HepG2 (cell line): ENCODE measurements at places on chromosomes 12 and 14.

DNA sequence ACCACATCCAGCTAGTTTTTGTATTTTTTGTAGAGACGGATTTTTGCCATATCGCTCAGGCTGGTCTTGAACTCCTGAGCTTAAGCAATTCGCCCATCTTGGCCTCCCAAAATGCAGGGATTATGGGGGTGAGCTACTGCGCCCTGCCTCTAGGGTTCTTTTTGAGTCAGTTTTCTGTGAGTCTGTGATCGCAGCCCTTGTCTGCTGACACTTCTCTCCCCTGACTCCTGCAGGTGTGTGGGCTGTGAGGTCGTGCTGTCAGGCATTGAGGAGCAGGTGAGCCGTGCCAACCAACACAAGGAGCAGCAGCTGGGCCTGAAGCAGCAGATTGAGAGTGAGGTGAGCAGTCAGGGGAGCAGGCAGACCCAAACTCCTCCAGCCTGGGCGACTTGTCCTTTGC is 6.3 kb downstream of the COPS7A start:
- DNase-seq, result no peak

DNA sequence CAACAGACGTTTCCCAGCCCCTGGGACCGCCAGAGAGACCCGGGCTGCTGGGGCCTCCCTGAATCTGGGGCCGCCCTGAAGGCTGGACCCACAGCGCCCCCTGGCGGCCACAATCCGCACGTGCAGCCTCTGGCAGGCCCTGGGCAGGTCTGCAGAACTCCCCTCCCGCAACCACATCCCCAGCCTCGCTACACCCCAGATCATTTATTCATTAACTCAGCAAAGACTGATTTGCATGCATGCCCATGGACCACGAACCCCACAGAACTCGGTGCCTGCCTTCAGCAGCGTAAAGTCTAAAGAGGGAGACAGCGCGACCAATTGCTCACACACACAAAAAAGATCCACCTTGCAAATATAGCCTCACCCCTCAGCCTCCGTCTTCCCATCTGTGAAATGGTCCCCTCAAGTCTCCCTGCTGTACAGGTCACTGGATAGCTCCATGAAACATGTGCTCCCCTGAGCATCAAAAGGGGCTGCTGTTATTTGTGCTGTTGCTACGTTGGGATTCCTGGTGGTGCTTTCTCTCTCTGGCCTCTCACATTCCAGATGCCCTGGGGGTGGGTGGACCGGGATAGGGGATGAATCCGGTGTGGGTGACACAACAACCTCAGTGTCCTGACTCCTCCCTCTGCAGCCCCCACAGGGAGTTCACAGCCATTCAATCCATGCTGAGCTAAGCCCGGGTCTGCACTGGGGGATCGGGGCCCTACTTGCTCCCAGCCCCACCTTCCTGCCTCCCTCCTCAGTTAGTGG is 96.4 kb downstream of the SCARB1 start:
- peak; percentile 62 for DNase-seq

DNA sequence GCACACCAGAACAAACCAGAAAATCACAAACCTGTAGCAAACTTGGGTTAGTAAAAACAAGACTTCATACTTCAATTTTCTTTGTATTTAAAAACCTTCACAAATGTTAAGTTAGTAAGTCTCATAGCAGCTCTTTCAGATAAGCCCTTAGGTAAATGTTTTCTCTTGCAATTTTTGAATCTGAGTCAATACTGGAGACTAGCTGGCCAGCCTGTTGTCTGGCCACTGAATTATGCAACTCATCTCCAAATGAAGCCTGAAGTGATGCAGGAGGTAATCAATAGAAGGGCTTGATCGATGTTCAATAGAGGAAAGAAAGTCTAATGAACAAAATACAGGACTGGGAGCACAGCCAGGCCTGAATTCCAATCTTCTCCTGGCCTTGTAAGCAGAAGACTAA is 465.2 kb downstream of the LRIG3 start:
- no peak for DNase-seq

- no peak for DNase-seq
Observed at GRCh38 chr12:45010059-45010458, 40.8 kb downstream of the DBX2 start.

- DNase-seq, result no peak
Observed at GRCh38 chr12:8675591-8676036, 13.0 kb upstream of the MFAP5 start.

DNA sequence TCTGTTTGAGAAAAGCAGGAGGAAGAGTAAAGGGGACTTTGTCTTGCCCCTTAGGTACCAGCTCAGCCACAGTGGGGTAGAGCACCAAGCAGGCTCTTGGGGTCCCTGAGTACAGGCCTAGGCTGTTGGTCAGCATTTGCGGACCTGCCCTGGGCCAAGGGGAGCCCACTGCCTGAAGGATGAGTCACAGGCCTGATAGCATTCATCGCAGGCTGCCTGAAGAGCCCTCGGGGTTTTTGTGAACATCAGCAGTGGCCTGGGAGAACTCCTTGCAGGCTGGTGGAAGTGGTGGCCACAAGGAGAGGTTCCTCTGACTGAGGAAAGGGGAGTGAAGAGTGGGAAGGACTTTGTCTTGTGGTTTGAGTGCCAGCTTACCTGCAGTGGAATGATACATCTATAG is 25.0 kb upstream of the P2RX7 start:
- no peak for DNase-seq

- no peak for DNase-seq
Observed at GRCh38 chr14:92923744-92924103, 774 bp downstream of the CHGA start.

- no peak for DNase-seq
Observed at GRCh38 chr12:11895421-11896078, 175.2 kb upstream of the BCL2L14 start.

DNA sequence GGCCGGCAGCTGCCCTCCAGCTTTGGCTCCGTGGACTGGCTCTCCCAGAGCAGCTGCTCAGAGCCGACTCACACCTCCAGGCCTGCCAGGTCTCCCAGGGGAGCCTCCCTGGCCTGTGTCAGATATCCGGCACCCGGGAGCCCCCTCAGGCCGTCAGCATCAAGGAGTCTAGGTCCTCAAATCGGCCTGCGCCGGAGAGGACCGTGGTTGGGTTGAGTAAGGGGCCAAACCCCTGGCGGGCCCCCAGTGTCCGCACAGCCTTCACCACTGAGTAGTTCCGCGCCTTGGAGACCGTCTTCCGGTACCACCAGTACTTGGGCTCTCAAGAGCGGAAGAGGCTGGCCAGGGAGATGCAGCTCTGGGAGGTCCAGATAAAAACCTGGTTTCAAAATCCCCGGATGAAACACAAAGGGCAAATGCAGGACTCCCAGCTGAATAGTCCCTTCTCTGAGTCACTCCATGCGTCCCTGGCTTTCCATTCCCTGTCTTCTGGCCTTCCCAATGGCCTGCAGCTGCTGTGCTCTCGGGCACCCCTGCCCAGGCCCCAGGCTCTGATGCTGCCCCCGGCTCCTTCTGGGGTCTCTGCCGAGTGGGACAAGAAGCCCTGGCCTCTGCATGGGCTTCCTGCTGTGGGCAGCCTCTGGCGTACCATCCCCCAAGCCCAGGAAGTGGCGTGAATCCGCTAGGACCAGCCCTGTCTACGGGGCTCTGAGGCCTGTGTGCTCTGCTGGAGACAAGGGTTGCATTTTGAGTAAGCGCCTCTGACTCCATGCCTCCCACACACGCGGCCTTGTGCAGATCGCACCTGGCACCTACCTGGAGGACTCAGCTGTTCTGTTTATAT is 245.1 kb upstream of the ATXN7L3B start:
- DNase-seq, result no peak
